ENCODE measurements at places on chromosomes 2 and 18.

GRCh38 chr2:37623971-37624900, 47.2 kb downstream of the CDC42EP3 start:
- DNase-seq, result no peak

GRCh38 chr2:3656762-3657721, 958 bp upstream of the ALLC start:
- DNase-seq, result no peak

GRCh38 chr2:37427241-37427640, 82.8 kb downstream of the QPCT start:
- no peak for DNase-seq

GRCh38 chr2:213086050-213086449, 65.4 kb downstream of the IKZF2 start:
- DNase-seq, result no peak

DNA sequence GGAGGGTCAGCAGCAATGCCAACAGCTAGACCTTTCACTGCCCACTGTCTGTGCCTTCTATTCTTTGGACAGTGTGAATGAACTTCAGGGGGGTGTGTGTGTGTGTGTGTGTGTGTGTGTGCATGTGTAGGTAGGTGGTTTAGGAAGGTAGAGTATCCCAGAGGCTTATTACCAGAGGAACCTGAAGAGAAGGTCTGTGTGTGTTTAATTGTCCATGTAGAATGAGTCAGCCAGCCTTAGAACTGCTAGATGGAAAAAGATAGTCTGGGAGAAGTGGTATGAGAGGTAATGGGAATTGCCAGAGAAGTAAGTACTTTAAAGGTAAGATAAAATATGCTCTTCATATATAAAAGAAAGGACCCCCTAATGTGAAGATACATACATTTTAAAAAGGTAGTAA, 522.2 kb downstream of the PIK3C3 start:
- DNase-seq, result no peak

DNA sequence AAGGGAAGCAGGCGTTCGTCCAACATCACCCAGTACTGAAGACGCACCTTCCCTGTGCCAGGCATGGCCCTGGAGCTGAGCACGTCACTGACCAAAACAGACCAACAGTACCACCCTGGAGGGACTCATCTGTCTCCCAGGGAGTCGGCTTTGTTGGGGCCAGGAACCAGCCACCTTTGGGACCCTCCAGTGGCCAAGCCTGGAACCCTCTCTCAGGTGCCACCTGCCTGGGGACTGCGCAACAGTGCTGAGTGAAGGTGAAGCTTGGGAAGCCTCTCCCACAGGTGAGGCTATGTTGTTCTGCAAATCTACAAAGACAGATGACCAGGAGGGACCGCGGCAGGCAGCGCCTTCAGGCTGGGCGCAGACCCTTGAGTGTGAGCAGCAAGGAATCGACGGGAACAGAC, 91.4 kb upstream of the OTOS start:
- DNase-seq, result no peak

GRCh38 chr2:240387669-240388358, 47.6 kb upstream of the GPC1 start:
- DNase-seq, result no peak

DNA sequence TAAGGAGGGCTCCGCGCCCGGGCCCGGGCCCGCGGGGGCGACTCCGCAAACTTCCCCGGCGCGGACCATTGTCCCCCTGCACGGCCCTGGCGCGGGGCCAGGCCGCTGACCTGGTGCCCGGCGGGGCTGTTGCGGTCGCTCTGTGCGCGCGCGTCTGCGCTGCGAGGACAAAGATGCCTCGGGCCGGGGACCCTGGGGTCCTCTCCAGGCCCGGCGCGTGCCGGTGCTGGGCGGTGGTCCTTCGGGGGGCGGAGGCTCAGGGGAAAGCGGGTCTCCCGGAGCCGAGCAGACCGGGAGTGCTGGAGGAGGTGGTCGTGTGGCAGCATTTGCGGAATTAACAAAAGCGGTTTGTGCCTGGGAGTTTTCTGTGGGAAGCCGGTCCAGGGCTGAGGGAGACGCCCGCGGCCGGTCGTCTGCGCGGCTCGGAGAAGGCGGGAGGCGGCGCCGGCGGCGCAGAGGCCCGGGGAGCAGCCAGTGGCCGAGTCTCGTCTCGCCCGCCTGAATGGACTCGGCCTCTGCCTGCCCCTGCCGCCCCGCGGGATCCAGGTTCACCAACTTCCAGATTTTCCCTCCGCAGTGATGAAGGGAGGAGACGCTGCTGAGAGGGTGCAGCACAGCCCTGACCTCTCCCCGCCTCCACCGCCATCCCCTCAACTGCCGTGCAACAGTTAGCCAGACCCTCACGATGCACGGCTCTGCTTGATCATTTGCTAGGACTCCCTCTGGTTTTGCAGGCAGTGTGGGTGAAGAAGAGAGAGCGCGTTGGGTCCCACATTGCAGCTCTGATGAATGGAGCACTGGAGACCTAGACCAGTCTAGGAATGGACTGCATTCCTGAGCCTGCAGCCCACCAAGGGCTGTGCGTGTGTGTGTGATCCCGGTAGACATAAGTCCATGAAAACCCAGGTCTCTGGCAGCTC, 705 bp downstream of the EFR3B start:
- no peak for DNase-seq

- DNase-seq, result no peak
Observed at GRCh38 chr2:74566754-74567085, 12.2 kb downstream of the DOK1 start.

- DNase-seq, result no peak
Observed at GRCh38 chr2:167489325-167489724, 601.0 kb downstream of the XIRP2 start.

- no peak for DNase-seq
Observed at GRCh38 chr2:20093263-20094141, 42.1 kb upstream of the LAPTM4A start.

DNA sequence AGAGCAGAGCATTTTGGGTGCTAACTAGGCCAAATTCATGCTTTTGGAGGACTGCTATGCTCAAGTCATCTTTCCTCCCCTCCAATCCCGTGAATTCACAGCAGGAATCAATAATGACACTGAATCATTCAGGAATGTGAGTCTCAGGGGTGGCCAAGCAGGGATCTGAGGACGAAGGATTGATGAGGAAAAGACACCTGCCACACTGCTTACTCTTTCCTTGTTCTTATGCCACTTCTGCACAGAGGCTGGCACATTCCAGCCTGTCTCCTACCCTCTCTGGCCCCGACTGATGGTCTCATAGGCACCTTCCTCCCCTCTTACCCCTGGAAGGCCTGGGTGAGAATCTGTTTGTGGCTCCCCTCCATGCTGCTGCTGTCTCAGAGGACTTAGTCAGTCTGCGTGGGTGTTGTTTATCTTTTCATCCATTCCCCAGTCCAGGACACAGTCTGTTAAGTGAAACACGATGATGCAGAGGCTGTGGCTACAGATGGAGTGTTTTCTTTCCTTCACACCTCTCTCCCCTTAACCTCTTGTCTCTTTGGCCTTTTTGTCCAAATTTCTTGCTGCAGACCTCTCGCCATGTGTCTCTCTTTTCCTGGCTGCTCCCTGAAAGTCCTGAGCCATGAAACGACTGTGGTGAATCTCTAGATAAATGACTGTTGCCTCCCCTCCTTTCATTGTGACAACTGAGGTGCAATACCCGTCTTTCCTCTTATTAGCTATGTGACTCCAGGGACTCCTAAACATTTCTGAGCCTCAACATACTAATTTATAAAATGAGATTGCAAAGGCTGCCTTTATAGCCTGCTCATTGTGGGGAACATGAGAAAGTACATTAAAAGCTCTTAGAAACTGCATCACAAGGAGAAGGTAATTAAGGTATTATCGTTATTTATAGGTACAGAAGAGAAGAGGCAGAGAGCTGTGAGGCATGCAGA, 86.9 kb downstream of the RDH14 start:
- no peak for DNase-seq

DNA sequence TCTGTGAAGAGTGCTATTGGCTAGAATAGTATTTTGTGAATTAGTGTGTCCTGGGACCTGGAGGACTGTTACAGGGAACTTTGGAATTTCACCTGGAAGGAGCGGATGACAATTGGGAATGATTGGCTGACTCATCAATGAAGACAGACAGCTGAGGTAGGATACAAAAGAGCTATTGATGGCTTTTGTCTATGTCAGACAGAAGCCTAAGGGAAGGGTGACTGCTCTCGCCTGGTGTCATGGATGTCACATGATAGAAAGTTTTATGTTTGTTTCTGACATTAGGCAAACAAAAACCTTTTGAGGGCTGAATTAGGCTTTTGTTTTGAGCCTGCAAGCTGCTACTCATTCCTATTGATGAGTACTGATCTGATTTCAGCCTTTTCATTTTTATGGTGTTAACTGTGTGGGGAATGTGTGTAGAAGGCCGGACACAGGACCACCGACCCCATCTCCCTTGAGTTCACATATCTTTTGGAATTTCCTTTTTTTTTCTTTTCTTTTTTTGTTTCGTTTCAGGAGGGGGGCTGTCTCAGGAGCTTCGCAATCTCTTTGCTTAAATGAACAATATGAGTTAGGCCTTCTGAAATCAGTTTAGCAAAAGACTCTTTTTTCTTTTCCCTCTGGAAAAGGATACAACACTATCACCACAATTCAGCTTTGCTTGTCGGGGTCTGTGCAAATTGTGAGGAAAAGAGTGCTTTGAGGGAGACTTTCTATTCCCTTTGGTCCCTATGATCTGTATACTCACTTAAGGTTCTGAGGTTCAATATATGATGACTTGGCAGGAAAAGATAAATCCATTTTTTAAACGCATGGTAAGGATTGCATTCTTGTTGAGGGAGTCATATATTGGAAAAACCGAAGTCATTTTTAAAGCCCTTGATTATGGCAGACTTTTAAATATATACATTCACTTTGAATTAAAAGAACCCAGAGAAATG, 207.9 kb upstream of the FIGN start:
- no peak for DNase-seq

DNA sequence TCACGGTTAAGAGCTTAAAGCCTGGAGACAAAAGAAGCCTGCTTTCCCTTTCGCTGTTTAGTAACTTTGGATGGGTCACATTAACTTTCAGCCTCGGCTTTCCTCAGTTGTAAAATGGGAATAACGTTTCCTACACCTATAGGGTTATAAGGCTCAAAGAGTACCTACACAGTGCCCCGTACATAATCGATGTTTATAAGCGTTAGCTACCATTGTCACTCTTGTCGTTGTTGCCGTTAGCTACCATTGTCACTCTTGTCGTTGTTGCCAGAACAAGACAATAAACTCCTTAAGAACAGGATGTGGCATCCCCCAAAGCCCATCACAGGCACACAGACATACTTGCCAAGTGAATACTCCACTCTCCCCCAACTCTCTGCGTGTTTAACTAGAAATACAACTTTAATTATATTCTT, 901 bp upstream of the MFSD6 start:
- DNase-seq, result no peak

DNA sequence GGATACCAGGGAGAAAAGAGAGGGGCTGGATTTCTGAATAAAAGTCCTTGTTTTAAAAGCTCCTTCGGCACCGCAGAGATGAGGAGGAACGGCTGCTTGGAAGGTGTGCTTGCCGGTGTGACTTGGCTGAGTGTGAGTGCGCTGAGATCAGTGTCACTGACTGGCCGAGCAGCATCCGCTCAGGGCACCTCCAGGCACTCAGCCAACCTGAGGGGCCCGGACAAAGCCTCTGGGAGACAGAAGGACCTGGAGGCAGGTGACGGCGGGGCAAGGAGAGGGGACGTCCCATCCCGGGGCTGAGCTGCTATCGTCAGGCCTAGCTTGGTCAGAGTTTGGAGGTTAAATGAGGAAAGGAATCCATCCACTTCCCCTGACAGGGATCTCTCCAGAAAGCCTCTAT, 16.8 kb upstream of the ALLC start:
- DNase-seq, result no peak

- no peak for DNase-seq
Observed at GRCh38 chr2:53087262-53087873, 680.2 kb upstream of the CHAC2 start.

DNA sequence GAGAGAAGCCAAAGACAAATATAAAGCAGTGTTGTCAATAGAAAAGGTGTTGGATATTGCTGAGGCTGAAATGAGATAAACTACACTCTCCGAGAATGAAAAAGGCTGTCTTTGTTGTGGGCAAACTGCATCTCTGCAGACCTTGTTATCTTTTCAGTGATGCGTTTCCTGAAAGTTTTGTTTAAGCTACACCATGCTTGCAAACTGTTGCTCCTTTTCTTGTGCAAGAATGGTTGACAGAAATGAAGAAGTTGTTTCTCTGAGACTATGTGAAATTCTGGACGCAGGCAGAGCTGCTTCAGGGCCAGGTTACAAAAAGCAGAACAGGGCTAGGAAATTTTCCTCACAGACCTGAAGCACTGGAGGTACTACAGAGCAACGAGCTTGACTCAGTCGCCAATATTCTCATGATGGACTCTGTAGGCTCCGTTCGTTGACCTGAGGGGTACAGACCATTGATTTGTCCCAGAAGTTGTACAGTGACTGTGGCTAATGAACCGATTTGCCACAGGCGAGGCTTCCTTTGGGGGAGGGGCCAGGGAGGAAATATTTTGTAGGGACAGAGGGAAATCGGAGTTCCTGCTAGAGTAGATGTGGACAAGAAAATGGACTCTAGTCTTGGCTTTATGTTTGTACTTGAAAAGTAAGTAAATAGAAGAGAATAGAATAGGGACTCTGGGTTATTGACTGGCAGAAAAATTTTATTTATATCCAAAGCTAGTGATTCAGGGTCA, 3.5 kb upstream of the ATL2 start:
- DNase-seq, result no peak

- DNase-seq, result peak; percentile 60
Observed at GRCh38 chr2:157875641-157876065, 477 bp downstream of the ACVR1 start.

- no peak for DNase-seq
Observed at GRCh38 chr18:60040971-60041370, 141.2 kb downstream of the PMAIP1 start.

DNA sequence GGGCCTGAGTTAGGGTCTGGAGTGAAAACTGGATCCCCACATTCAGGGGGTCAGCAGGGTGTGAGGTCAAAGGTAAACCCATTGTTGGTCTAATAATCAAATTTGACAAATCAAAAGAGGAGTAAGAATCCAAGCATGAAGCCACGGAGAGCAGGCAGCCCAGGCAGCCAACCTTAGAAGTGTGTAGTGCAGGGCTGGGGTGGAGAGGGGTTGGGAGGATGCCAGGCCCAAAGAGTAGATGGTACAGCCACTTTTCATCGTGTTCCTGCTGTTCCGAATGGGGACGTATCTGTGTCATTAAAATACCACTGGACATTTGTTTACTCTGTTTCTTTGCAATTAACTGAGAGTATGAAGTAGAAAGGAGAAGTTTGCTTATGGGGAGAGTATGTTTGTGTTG, 16.5 kb upstream of the SPTBN1 start:
- no peak for DNase-seq

DNA sequence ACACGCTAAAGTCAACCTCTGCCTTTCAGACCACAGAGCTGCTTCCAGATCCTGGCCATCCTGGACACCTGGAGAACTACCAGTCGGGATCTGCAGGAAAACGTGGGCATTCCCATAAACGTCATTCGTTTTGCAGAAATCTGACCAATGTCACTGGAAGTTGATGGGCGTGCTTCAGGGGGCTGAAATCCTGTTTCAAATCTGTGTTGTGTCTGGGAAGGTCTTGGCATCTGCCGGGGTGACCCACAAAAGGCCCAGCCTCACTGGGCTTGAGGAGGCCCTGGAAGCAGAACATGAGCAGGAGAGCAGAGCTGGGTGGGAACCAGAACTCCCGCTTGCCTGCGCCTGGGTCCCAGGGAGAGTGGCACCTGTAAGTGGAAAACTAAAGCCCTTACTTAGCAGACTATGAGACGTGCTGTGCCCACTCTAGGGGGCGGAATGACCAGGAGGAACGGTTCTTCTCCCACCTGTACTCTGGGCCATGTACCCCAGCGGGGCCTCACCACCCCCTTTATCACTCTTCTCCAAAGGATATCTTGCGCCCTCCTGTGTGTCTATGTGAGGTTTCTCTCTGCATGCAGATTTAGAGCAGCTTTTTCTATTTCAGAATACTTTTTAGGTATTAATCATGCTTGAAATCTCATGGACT, 200.9 kb downstream of the FAM210A start:
- no peak for DNase-seq

Measured in stimulated activated CD4-positive, alpha-beta T cell treated with anti-CD3 and anti-CD28 coated beads, Interleukin-1b, Interleukin-23, amount 100 ng/mL, for 4 hours (primary cell).